ENCODE measurements at places on chromosomes 3 and 15.

DNA sequence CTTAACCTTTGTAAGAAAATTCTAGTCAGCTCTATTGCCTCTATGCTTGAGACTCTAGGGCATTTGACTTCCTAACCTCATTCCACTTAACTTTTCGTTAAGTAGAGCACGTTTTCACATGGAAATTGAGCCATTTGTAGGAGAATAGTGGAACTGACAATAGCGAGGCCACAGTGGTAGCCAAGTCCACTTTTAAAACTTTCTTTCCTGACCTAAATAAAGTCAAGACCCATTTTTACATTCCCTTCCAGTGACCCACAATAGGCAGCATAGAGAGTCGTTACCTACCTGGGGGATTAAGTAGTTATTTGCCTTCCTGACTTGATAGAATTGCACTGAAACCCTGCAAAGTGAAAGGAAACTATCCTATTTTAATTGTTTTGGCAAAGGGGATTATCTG is 386.0 kb upstream of the NECTIN3 start:
- DNase-seq, result no peak

GRCh38 chr3:121663171-121663847 is 2.6 kb upstream of the HCLS1 start:
- no peak for DNase-seq

DNA sequence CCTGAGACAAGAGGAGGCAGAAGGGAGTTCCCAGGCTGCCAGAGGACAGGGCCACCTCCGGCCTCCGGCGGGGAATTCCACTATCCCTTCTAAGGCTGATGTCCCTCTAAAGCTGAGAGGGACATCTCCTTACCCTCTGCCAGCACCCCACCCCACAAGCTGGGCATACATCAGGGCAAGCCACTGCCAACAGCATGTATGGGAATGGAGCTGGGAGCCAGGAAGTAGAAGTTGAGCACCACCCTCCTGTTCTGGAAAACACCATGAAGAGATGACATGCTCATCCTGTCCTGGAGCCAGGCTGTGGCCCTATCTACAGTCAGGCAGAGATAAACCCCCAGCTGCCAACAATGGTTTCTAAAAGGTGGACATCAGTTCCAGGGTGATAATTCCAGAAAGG is 7.1 kb downstream of the PLCD1 start:
- DNase-seq, result no peak

DNA sequence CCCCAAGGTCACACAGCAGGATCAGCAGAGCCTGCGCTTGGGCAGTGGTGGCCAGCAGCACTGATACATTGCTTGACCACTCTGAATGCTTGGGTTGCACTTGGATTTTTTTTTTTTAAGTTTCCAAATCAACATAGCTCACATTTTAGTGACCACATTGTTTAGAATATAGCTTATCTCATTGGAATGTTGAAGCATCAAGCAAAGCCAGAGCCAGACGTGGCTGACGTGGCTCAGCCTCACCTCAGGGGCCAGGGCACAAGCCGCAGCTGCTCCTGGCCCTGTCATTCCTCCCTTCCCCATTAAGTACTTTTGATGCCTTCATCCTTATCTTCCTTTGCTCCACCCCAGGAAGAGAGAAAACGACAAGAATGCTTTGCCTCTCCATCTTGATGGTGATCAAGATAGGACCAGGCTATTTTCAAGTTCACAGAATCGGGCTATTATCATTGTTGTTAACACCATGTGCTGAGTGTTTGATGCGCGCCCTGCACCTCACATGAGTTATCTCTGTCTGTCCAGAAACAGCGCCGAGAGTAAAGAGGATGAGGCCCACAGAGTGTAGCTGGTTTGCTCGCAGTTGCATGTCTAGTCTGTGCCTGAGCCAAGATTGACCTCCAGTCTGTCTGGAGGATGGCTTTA is 75.8 kb downstream of the AAGAB start:
- no peak for DNase-seq

DNA sequence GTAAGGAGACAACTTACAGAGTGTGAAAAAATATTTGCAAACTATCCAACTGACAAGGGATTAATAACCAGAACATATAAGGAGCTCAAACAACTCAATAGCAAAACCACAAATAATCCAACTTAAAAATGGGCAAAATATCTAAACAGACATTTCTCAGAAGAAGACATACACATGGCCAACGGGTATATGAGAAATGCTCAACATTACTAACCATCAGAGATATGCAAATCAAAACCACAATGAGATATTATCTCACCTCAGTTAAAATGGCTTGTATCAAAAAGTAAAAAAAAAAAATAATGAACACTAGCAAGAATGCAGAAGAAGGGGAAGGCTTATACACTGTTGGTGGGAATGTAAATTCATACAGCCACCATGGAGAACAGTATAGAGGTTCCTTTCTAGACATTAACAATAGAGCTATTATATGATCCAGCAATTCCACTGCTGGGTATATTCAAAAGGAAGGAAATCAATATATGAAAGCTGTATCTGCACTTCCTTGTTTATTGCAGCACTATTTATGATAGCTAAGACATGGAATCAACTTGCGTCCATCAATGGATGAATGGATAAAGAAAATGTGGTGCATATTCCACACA is 998.6 kb downstream of the NAALADL2 start:
- DNase-seq, result no peak
